ENCODE measurements at places on chromosomes 3 and 15.
A peak's percentile ranks its signal among the peaks of the same experiment; 100 is the strongest.

GRCh38 chr3:104458657-104459056, 908.1 kb upstream of the ALCAM start:
- DNase-seq: no peak

GRCh38 chr3:29512641-29513040, 231.8 kb downstream of the RBMS3 start:
- no peak for DNase-seq

- no peak for DNase-seq
Observed at GRCh38 chr3:53170325-53171063, 9.5 kb downstream of the PRKCD start.

GRCh38 chr3:23376516-23377248, 173.6 kb downstream of the UBE2E2 start:
- DNase-seq: no peak

GRCh38 chr3:33636125-33636850, 81.8 kb downstream of the CLASP2 start:
- no peak for DNase-seq

GRCh38 chr15:95501865-95502264, 828.6 kb upstream of the NR2F2 start:
- DNase-seq: no peak

DNA sequence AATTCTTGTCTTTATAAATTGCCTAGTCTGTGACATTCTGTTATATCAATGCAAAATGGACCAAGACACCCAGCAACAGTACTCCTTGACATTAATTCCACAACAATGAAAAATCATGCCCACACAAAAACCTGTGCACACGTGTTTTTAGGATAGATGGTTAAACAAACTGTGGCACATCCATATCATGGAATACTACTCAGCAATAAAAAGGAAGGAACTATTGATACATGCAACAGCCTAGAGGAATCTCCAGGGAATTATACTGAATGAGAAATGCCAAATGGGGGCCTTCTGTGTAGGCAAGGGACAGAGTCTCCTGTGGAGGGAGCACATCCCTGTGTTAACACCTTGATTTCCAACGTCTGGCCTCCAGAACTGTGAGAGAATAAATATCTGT, 388.5 kb downstream of the MAGI1 start:
- DNase-seq: no peak

GRCh38 chr3:167203062-167203461, 177.0 kb downstream of the ZBBX start:
- no peak for DNase-seq

DNA sequence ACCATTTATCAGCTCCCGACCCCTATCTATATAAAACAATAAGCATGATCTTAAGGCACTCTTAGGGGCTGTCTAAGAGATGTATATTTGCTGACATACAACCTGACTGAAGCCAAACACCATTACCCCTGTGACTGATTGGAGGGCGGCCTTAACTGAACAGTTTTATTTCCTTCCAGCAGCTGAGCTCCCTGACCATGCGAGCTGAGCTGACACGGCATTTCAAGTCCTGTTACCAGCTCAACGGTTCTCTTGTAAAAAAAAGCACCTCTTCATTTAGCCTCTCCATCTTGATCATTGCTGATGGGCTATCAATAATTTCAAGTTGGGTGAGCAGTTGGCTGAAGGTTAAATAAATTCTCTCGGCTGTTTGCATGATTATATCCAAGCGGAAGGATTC, 33.4 kb upstream of the BNIP2 start:
- DNase-seq: no peak

DNA sequence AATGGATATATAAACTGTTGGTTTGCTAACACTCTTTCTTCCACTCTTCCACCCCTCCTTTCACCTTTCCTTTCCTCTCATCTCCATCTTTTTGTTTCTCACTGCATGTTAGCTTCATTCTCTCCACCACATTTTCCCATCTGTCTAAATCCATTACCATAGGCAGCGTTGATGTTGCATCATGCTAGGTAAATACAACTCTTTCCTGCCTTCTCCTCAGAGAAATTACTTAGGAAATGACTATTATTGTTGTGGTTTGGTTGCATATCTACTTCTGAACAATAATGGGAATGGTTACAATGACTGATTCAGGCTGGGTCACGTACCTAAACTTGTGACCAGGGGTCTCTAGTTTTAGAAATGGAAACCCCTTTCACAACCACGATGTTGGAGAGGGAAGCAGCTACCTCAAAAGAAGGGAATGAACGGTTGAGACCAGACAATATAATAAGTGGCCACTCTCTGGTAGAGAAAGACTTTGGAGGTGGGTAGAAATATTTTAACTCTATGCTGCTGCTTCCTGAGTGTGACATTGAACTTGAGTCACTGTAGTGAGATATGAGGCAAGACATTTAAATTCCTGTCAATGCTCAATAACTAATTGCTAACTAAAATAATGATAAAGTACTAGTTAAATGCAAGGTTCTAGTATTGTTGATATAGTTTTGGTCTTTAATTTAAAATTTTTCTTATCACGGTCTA, 314.1 kb upstream of the TGFBR2 start:
- DNase-seq: no peak

GRCh38 chr3:71416876-71417275, 166.7 kb downstream of the FOXP1 start:
- peak; percentile 26 for DNase-seq

- no peak for DNase-seq
Observed at GRCh38 chr3:80247766-80248165, 480.0 kb upstream of the ROBO1 start.

GRCh38 chr3:30656624-30657141, 50.3 kb downstream of the TGFBR2 start:
- no peak for DNase-seq

- DNase-seq: no peak
Observed at GRCh38 chr15:90667073-90667754, 49.9 kb upstream of the BLM start.

- DNase-seq: no peak
Observed at GRCh38 chr3:99674086-99674789, 35.8 kb downstream of the COL8A1 start.

DNA sequence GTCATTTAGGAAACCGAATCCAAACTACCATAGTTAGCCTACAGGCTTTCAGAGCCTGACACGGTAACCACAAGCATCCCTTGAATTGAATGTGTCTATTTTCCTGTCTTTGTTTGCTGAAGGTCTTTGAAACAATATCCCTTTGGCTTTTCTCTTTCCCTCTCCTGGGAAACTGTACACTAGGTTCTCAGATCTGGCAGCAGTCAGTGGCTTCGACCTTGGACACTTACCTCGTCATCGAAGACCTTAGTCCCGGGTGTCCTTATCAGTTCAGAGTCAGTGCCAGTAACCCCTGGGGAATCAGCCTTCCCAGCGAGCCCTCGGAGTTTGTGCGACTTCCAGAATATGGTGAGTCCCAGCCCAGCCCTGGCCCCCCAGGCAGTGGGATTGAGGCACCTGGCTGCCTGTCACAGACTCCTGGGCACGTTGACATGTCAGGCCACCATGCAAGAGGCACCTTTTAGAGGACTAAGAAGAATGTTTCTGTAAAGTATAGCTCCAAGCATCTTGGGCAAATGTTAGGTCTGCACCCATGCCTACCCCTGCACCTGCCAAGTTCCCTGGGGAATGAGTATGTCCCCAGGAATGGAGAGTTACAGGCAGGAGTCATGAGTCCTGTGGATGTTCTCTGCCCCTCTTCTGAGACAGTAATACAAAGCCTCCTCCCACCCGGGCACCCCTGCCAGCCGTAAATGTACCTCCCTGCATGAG, 30.4 kb upstream of the UMPS start:
- DNase-seq: no peak

DNA sequence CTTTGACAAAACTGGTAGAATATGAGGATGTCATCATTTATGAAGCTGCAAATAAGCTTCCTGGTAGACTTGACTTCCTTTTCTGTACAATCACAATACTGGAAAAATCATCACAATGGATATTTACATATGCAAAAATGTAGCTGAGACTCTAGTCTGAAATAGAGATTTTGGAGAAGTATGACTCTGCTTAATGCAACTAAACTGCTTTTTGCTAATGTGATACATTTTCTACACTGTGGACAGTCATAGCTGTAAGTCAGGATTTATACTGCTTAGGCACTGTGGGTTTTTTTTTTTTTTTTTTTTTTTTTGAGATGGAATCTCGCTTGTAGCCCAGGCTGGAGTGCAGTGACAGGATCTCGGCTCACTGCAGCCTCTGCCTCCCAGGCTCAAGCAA, 34.5 kb upstream of the ST3GAL6 start:
- DNase-seq: no peak

DNA sequence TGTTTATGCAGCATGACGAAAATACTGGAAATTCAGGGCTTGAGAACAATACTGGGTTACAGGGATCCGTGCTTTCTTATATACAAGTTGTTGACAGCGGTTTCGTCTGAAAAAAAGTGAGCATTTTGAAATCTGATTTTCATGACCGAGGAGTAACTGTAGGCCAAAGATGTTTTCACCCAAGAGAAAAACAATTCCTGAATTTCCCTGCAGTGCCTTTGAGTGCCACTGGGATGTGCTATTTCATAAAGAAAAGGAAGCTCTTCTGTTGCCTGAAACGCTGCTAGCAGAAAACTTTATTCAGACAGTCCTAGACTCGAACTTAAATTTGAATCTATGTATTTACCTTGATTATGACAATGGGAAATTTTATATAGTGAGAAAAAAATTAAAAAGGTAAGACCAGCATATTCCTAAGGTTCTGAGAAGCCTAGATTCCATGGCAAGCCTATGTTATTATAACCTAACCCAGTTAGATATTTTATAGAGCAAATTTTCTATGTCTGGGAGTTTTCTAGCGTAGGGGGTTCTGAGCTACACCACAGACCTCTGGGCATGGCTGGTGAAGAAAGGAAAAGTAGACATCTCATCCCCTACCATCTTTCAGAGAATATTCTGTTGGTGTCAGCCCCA, 30.2 kb downstream of the KCNAB1 start:
- DNase-seq: no peak

DNA sequence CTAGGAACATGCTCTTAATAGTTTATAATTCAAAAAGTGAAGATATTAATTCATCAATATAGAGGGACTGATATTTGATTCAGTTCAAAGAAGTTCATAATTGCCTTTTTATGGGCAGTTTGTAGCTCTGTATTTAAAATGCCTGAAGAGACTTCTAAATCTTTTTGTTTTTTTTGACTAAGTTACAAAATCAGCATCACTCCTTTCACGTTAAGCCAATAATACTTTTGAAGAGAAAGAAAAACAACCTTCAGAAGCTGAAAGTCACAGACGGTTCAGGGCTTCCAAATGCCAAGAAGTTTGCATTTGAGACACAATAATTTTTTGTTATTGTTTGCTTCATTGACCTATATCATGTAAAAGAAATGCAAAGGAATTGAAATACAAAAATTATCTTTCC, 394.6 kb upstream of the NR2F2 start:
- DNase-seq: no peak
